ENCODE measurements at places on chromosomes 2 and 18. TPM values are rescaled to one million over a fixed set of nuclear protein-coding genes. Genes with fewer than 3 reads are reported as not detected.

DNA sequence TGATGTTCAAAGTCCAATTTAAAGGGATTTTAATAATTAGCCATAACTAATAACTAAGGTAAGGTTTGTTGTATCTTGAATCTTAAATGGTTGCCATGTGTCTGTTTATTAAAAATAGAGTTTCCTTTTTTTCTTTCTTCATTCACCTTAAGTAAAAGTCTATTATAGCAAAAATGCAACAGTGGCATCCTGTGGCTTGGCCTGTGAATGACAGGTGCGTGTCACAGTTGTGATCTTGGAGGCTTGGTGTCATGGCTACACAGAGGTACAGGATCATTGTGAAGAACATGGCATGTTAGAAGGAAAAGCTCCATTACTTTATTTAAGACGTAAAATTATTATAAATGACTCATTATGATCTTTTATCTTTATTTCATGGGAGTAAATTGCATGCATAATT, 246.1 kb downstream of the BCL2 start:
- no peak for ATAC-seq

DNA sequence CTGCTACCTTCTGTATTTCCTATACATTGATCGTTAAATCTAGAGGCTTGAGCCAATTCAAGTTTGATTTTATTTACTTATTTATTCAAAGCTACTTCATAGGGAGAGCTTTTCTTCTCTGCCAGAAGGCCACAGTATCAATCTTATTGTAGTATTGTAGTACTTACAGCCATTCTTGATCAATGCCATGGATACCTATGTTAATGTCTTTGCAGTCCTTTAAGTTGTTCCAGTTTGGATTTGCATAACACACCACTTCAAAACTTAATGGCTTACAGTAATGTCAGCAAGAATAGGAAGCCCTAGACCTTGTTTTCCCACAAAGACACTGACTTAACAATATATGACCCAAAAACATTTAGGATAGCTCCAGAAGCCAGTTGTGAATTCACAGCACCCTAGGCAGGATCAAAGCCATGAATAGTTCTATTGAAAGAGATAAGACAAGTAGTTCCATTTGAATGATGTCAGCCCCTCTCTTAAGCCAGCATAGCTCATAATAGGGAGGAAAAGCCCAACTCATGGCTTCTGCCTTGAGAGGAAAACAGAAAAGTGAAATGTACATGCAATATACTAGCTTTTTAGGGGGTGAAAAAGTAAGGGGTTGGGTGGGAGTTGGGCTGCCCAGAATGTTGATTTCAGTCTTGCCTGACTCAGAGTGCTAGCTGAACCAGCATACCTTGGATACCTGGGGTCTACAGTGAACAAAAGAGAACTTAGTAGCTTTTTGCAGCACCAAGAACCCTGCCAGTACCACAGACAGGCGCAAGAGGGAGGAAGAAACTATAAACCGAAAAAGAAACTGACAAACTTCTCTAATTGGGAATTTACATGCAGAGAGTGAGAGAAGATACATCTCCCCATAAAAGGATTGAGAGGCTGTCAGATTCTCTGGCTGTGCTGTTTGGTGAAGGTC, 101.4 kb downstream of the CAMKMT start:
- ATAC-seq, result no peak

GRCh38 chr2:28025123-28025522, 134.6 kb downstream of the BABAM2 start:
- ATAC-seq, result no peak

DNA sequence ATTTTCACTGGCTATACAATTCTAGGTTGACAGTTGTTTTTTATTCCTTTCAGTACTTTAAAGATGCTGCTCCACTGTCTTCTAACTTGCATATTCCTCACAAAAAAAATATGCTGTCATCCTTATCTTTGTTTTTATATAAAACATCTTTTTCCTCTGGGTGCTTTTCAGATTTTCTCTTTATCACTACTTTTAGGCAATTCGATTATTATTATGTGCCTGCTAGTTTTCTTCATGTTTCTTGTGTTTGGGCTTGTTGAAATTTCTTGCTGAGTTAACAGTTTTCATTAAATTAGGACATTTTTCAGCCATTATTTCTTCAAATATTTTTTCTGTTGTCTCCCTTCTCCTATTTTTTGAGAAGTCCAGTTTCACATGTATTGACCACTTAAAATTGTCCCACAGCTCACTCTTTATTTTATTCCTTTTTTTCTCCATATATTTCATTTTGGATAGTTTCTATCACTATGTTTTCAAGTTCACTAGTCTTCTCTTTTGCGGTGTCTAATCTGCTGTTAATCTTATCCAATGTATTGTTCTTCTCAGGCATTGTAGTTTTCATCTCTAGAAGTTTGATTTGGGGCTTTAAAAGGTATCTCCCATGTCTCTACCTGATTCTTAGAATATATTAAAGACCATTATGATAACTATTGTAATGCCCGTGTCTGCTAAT, 205.1 kb upstream of the SIX3 start:
- ATAC-seq, result no peak

DNA sequence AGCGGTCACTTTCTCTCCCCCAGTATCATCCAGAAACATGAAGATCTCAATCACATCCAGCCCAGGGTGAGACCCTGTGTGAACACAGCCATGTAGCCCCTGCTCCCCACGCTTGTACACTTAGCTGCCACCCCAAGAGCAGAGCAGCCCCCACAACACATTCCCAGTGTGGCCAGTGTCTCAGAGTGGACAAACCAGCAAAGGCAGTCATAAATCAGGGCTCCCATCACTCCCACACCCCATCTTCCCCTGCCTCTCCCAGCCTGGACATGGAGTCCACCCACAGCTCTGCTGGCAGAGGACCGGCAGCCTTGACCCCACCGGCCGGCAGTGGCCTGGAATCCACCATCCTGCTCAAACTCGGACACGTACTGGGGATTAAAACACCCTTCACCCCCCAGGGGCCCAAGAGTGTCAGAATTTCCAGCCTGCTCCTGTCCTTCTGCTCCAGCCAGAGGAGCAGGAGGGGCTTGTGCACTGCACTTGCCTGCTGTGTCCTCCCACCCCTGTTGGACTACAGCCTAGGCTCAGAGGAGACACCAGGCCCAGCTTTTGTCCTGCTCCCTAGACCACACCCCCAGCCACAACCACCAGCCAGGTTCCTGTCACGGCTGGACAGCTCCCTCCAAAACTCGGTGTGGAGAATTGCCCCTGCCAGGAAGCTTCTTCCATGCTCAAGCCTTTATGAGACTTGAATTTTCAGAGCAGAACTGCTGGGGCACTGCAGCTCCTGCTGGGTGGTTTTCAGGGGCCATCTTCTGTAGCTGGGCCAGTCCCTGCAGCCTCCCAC, 206.1 kb downstream of the SMAD2 start:
- ATAC-seq, result no peak

DNA sequence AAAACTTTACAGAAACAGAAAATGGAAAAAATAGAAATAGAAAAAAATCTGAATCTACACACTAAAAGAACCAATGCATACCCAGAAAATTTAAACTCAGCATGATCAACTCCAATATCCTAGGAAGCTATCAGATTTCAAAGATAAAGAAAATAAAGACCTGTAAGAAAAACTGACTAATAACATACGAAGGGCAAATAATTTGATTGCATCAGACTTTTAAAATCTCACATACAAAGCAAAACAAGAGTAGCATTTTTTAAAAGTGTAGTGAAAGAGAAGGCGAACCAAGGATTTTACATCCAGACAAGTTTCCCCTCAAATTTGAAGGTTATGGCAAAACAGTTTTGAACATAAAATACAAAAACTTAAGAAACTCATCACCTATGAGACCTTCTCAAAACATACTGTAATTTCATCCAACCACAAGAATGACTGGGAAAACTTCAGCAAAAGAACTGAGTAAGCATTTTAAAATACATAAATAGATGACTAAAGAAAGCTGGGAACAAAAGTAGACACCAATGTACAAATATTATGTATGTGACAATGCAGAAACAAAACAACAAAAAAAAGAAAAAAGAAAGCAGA, 54.8 kb downstream of the NBAS start:
- ATAC-seq, result no peak

Gene MYCN
- total RNA-seq, result not detected

Gene B4GALT6
- 1.8 TPM for total RNA-seq

Gene GBX2
- total RNA-seq, result not detected

Gene FTCDNL1
- total RNA-seq, result 2.4 TPM

Gene BCL11A
- total RNA-seq, result not detected

Gene ALKAL2
- not detected for total RNA-seq

Gene OTOS
- total RNA-seq, result not detected

Gene TMEM18
- 35.4 TPM for total RNA-seq

Gene ING5
- total RNA-seq, result 52.3 TPM

Gene MARCO
- total RNA-seq, result not detected

Data from activated T-helper 17 cell treated with anti-CD3 and anti-CD28 coated beads, Interleukin-2, amount 50 U/mL, for 72 hours (primary cell).